ENCODE measurements at places on chromosomes 2 and 18.
A peak's percentile ranks its signal among the peaks of the same experiment; 100 is the strongest.

GRCh38 chr2:29269765-29270109 lies 154.5 kb downstream of the CLIP4 start:
- DNase-seq, result no peak

- no peak for DNase-seq
These were observed 267.2 kb upstream of the FSIP2 start for GRCh38 chr2:185471441-185471840.

DNA sequence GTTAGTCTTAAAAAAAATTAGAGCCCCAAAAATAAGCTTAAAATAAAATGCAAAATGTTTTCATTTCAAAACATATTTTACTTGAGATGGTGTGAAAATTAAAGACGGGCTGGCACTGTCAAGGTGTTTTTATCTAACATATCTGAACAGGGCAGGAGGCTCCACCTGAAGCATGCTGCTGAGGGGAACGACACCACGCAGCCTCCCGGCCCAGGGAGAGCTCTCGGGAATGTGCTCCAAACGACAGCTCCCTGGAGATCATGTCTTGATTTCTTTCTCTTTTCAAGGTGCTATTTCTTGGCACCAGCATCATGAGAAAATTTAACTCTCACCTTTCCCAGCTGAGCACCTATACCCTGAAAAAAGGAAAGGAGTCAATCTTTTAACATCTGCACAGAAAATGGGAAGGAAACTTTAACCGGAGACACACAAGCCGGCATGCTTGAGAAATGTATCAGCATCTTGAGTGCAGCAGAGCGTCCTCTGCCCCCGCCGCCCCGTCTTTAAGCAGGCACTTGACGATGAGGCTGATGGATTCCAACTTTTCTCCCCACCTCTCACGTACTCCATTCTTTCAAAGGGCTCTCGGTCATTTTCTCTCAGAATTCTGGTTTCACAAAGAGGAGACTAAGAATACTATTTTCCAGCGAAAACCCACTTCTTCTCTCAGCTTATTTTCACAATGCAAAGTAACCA lies 56.6 kb downstream of the EIPR1 start:
- peak; percentile 76 for DNase-seq

DNA sequence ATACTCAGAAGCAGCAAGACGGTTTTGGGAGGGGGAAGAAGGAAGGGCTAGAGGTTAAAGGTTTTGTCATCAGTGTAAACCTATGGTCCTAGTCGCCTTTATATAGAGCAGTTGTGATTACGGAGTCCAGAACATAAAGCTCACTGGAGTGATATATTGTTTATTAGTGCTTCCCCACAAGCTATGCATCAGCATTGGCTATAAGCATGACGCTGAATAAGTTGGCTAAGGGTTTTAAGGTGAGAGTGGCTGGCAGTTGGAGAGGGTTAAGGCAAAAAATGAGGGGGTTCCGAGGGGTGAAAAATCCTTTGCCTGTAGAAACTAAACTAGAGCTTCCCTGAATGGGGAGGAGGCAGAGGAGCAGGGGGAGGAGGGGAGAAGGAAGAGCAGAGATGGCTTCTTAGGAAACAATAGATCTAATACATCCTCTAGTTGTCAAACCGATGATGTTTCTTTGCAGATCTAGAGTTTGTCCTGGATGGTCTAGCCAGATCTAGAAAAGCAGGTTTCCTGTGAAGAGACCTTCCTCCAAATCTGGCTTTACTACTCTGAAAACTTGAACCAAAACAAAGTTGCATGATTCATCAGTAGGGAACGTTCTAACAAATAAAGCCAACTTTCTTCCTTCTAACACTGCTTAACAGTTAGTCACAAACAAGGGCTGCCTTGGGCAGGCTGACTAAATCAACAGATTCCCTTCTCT lies 2.5 kb downstream of the KLF7 start:
- peak; percentile 86 for DNase-seq

DNA sequence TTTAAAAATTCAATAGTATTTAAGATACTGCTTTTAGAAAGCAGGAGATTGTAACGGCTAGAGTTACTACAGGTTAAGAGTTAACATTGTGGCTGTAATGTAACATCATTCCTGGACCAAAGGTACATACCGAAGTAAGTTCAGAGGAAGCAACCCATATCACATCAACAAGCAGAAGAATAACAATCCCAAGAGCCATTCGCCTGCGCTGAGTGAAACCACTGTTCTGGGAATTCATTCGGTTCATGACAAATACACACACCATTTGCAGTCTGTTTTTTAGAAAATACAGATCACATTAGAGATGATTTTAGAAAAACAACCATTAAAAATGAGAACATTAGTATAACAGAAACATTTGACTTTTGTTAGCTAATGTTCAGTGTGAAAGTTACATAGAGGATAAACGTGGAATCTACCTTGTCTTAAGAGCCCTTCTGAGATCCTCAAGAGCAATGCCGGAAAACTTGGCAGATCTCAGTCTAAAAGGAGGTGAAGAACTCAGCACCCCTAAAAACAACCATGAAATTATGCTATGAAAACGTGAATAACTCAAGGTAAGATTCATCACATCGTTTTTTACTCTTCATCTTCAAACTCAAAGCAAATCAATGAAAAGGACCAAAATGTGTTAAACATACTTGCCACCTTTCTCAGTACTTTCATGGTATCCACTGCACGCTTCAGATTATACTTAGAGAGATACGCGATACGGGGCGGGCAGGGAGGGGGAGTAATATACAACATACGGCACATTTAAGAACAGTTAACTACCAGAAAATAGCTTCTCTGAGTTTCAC lies 1.2 kb downstream of the SLC35F5 start:
- DNase-seq, result peak; percentile 37

DNA sequence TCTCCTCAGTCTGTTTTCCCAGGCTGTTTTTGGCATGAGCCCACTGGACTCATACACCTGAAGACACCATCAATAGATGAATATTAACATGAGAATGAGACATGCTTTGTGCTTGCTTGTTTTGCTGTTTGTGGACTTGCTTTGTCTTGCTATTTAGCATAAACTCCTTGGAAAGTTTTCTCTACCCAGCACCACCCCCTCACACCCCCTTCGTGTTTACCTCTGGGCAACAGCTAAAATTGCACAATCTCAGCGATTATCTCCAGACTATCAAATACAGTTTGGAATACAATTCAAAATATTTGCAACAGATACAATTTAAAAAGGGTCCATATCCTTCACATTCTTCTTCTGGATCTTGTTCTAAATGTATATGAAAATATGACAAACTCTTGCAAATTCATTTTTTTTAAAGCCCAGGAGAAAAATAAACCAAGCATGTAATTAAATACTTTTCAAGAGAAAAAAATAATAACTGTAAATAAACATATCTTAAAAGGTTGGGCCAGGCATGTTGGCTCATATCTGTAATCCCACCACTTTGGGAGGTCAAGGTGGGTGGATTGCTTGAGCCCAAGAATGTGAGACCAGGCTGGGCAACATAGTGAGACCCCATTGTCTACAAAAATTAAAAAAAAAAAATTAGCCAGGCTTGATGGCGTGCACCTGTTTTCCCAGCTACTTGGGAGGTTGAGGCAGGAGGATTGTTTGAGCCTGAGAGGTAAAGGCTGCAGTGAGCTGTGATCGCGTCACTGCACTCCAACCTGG lies 32.3 kb upstream of the PMAIP1 start:
- DNase-seq, result no peak

DNA sequence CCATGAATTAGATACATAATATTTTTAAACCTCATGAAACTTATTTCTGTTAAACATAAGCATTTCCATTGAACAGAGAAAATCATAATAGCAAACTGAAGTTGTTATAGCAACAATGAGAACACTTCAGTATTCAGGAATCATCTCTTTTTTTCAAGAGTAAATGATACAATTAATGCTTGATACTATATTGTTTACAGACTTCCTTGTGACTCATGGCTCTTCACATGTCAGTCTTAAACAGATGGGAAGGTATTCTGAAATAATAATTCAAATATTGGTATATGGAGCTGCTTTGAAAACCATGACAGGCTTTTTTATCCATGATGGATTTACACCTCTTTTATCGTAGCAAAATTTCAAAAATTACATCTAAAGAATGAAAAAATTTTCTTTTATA lies 226.5 kb upstream of the RBMS1 start:
- no peak for DNase-seq

DNA sequence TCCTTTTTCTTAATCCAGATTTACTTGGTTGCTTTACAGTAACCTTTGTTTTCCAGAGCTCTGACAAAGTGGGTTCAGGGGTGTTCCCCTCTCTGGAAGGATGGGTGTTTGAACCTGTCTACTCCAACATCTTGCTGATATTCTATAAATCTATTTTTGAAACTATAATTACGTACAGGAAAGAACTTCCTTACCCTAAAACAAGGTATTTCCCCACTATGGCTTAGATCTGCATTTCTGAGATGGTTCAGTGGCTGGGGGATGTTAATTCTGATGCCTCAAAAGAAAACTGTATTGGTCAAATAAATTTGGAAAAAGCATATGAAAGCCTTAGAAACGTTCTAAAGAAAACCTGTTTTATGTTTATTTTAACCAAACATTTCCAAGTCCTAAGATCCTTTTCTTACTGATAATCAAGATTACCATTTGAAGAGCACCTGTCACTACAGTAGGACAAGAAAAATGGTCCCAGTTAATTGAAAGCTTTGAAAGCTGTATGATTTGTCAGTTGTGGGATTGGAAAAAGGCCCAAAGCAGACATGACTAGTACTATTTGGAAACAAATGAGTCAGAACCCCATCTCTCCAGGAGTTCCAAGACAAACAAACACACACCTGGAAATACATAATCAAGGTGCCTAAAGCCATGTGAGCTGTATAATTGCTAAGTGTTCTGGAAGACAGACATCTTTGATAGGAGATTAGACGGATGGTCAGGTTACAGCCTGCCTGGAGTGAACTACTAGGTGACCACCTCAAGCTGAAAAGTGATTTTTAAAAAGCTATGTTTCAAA lies 57.5 kb downstream of the KDM3A start:
- no peak for DNase-seq

GRCh38 chr2:25976983-25977741 lies 5.1 kb downstream of the KIF3C start:
- peak; percentile 79 for DNase-seq

DNA sequence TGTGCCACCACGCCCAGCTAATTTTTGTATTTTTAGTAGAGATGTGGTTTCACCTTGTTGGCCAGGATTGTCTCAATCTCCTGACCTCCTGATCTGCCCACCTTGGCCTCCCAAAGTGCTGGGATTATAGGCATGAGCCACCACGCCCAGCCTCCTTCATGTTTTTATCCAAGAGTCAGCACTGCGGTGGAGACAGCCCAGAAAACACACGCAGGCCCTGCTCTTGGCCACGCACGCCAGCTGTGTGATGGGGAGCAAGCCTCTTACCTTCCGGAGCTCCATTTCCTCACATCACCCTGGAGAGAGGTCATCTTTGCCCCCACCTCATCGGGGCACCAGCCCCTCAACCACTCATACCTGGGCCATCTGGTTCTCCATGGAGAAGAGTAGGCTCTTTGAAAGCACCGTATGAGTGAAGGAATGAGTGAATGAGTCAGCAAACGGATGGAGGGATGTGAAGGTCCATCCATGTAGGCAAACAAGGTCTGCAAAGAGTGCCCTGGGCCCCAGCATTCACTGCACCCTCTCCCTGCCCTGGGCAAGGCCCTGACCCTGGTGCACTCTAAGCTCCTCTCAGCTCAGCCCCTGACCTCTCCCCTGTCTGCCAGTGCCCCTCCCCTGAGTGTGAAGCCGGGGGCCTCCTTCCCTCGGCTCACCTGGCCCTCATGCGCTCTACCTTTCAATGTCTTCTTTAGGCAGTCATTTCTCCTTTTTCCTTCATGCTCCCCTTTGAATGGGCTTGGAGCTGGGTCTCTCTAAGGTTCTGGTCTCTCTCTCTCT lies 7.4 kb downstream of the GYPC start:
- DNase-seq, result no peak

- DNase-seq, result no peak
These were observed 140.2 kb upstream of the SKOR2 start for GRCh38 chr18:47391665-47392064.

DNA sequence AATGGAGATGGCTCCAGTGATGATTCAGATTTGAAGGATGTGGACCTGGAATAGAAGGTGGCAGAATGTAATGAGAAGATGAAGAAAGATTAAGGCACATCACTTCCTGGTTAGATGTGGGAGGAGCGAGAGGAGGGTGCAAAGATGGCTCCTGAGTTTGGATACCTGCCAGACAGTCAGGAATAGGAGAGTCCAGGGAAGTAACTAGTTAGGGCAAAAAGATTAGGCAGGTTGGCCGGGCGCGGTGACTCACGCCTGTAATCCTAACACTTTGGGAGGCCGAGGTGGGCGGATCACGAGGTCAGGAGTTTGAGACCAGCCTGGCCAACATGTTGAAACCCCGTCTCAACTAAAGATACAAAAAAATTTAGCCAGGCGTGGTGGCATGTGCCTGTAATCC lies 5.6 kb downstream of the C2orf74 start:
- no peak for DNase-seq

- DNase-seq, result no peak
These were observed 38.3 kb upstream of the SESTD1 start for GRCh38 chr2:179302764-179303571.

- no peak for DNase-seq
These were observed 53.1 kb downstream of the VIL1 start for GRCh38 chr2:218471982-218472381.

DNA sequence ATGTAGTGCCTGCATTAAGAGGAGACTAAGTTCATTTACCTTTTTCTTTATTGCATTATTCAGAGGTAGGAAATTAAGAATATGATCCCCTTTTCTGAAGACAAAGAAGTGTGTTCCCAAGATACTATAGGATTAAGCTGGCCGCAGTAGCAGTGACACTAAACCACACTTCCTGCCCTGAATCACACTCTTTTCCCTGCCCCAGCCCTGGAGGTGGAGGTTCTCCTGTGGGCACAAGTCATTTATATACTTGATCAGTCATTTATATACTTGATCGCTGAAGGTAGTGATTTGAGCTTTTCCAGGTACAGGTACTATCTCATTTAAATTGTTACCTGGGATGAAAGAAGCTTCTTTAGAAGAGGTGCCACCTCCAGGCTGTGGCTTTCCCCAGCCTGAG lies 78.6 kb downstream of the ARMC9 start:
- DNase-seq, result no peak

GRCh38 chr2:7867867-7868266 lies 814.0 kb upstream of the ID2 start:
- DNase-seq, result no peak

DNA sequence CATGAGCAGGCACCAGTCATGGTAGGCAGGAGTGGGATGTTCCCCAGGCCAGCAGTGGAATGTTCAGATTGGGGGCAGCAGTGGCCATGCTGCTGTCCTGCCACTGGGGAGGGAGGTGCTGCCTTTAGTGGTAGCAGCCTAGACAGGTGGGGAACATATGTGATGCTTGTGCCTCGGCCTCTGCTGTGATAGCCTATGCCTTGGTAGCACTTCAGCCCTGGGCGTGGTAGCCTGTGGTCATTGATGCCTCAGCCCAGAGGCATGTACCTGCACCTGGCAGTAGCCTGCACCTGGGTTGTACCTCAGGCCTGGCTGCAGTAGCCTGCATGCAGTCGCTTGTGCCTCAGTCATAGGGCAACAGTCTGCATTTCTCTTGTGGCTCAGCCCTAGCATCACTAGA lies 7.1 kb downstream of the RFTN2 start:
- DNase-seq, result no peak

GRCh38 chr2:64609227-64609941 lies 44.3 kb downstream of the SERTAD2 start:
- peak; percentile 96 for DNase-seq

All from osteoblast (primary cell).